ENCODE measurements at places on chromosomes 2 and 18.

GRCh38 chr2:36059691-36060090, 295.9 kb upstream of the CRIM1 start:
- DNase-seq: no peak

GRCh38 chr2:113011108-113011507, 5.8 kb downstream of the IL36A start:
- no peak for DNase-seq

DNA sequence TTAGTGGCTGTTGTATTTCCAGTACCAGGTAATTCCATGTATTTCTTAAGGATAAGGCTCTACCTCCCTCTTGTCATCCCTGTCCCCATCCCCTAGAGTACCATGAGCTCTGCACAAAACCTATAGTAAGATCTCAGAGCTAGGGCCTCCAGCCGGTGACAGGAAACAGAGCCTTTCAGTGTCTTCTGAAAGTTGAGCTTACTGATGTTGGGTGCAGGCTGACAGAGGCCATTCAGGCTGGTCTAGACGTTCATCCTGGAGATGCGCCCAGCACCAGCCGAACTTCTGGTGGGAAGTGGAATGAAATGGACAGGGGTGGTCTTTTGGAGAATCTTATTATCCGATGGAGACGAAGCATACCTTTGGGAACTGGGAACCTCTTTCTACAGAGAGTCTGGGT, 16.7 kb upstream of the LYPD6B start:
- DNase-seq: no peak

DNA sequence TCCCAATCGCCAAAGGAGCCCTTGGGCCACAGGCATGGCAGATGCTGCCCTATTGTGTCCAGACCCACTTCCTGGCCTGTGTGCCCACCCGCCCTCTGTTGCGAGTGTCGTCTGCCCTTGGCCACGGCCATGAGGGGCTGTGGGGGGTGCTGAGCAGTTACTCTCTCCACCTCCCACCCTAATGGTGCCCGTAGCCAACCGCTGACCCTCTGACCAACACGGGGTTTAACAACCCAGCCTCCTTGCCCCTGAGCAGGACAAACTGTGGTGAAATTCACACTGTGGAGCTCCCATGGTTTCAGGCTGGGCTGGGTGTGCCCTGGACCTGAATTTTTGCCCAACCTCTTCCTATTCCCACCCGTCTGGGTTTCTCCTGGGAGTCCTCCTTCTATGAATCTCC, 145.7 kb upstream of the HDAC4 start:
- DNase-seq: no peak

DNA sequence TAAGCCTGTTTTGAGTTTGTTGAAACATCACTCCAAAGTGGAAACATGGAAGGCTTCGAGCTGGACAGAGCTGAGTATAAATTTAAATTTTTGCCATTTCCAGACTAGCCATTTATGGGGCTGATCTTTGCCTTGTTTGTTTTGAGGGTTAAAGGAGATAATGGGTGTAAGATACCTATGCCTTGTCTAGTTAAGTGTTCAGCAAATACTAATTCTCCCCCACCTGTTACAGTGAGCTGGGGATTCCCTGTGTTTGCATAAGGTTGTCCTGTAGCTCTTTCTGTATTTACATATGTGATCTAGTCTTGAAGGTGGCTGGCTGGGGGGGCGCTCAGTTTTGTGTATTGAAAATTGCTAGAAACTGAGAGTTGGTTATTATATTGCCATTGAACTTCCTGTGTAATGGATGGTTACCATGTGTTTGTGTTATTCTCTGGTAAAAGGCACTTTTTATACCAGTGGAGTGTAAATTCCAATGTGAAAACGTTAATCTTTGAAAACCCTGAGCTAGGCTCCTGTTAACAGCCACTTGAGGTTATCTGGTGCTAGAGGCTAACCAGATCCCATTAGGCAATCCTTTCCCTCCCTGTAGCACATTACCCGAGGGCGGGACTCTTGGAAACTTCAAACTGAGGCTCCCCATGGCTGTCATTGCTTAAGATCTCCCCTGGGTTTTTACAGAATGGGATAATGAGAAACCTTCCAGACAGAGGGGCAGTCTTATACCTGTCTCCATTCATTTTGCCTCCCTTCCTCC, 26.7 kb downstream of the TANC1 start:
- DNase-seq: no peak

DNA sequence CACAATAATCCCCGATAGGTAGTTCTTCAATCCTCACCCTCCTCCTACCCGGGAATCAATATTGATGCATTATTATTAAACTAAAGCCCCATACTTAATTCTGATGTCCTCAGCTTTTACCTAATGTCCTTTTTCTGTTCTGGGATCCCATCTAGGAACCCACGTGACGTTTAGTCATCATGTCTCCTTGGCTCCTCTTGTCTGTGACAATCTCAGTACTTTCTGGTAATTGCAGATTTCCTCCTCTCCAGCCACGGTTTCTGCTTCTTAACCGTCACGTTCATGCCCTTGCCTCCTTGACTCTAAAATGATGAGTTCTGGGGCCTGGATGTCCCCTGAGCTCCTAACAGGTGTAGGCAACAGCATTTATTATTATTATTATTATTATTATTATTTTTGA, 2.9 kb upstream of the DGKD start:
- DNase-seq: no peak

DNA sequence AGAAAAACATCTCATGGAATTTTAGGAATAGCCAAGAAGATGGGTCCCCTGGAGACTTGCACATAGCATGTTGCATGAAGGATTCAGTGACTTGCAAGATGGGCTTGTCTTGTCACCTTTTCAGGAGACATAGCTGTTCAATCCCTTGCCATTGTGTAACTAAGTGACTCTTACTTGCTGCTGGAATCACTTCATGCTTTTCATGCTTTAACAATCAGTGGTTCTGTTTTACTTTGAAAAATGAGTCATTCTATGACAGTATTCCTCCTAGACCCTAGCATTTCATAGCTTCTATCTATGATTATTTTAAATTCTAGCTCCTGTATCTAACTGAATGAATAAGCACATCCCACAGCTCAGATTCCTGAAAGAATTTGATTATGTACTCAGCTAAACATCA, 2.8 kb downstream of the KYNU start:
- no peak for DNase-seq
